Stimulated activated CD4-positive, alpha-beta T cell treated with anti-CD3 and anti-CD28 coated beads, Interleukin-15, amount 100 ng/mL, for 1 hour (primary cell): ENCODE measurements at places on chromosomes 5 and 9.

- no peak for DNase-seq
Measured at GRCh38 chr5:96043446-96043845, 81.8 kb upstream of the ELL2 start.

- no peak for DNase-seq
Measured at GRCh38 chr5:112862085-112862484, 998 bp downstream of the SRP19 start.

GRCh38 chr5:18999478-18999877 lies 988.5 kb downstream of the CDH18 start:
- DNase-seq, result no peak

- no peak for DNase-seq
Measured at GRCh38 chr5:142506046-142506445, 179.8 kb downstream of the FGF1 start.

- DNase-seq, result no peak
Measured at GRCh38 chr5:136427426-136427825, 62.1 kb upstream of the TRPC7 start.

GRCh38 chr5:74394528-74394915 lies 246.0 kb downstream of the ENC1 start:
- DNase-seq, result no peak

DNA sequence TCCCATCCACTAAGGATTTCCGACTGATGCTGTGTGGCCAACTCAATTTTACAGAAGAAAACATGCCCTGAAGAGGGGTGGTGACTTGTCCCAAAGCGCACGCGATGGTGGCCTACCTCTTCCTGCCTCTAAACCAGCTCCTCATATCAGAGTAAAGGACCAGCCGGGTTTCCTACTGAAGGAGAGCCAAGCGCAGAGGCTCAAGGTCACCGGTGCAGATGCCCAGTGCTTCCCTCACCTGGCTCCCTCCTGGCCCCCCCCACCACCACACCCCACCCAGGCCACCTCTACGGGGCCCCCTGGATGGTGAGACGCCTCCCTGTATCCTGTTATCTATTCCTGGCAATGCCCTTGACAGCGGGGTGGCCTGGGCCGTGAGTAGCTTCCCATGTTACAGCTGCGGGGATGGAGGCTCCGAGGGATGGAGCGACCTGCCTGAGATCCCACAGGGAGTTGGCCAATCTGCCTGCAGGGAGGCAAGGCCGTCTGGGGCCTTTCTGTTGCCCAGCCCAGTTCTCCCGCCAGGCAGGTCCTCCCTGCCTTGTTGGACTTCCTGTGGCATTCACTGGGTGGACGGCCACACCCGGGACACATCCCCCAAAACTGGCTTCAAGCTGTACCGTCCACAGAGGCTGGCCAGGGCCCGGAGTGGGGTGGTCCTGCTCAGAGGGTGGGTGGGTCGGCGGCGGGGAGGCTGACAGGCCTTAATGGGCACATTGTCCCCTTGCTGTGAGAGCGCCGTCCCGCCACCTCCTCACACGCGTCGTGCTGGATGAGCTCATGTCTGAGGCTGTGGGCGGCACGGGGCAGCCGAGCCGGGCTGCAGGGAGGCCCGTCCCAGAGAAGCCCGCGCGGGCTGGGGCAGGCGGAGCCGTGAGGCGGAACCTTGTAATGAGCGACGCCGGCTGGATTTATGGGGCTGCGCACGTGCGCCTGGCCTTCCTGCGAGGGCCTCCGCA lies 72.5 kb downstream of the MACROH2A1 start:
- DNase-seq, result no peak

- no peak for DNase-seq
Measured at GRCh38 chr5:133918316-133918715, 50.1 kb downstream of the C5orf15 start.

- DNase-seq, result no peak
Measured at GRCh38 chr5:51131266-51131665, 252.0 kb upstream of the ISL1 start.

- no peak for DNase-seq
Measured at GRCh38 chr5:170232786-170233185, at the start of gene C5orf58. Gene C5orf58 (plus strand): TSS chr5:170232985. CDS start chr5:170234977, 1,992 bp downstream.

DNA sequence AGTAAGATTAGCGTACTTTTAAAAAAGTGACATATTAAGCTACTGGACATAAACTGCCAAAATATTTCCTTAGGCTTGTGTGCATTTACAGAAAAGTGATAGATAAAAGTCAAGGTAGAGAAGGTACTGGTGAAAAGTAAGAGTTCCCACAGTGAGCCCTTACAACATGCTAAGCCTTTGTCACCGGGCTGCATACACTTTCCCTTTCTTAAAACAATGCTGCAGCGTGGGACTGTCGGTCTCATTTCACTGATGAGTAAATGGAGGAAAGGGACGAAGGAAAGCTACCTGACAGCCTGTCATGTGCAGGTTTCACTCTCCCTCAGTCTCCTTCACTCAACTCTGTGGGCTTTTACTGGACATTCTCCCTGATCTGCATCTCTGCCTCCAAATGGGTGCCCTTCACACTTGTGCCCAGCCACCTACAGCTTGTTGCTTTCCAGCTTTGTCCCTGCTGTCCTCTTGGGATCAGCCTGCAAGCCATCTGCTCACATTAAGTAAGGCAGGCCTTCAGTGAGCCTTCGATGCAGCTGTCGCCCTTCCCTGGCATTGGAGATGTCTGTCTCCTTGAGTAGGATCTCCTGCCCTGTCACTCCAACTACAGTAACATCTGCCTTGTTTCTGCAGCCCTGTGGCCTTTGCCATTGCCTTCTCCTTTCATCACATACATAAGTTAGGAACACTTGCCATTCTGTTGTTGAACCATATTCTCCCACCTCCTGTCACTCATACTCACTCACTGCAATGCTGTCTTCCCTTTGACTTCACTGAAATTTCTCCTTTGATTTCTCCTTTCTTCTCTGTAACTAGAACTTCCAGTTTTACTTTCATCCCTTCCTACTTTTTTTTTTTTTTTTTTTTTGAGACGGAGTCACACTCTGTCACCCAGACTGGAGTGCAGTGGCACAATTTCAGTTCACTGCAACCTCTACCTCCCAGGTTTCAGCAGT lies 9.3 kb upstream of the ROPN1L start:
- no peak for DNase-seq

DNA sequence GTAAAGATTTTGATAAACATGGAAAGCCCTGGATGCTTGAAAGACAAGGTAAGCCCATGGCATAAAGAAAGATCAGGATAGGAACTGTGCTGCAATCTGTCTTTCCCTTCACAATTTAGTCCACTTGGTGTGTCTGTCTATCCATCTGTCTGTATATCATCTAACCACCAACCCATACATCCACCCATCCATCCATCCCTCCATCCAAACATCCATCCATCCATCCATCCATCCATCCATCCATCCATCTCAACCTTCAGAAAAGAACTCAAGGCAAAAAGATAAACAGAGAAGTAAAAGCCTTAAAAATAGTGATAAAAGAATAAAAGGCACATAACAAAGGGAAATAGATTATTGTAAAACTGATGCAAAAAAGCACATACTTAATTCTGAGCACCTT lies 15.1 kb upstream of the TRIO start:
- no peak for DNase-seq

DNA sequence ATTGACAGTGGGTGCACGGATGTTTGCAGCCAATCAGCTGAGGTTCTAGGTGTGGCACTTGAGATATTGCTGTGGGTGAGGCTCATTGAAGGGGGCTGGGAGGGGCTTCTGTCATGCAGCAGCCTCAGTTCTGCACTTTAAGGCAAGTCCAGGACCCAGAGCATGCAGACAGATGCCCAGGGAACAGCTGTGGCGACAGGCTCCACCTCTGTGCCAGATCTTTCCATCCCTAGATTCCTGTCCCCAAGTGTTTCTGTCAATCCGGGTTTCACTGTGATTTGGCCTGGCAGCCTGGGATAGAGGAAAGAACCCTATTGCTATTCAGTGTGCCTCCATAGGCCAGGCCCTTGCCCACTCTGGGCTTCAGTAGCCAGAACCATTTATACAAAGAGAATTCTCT lies 20.8 kb upstream of the CERCAM start:
- no peak for DNase-seq

DNA sequence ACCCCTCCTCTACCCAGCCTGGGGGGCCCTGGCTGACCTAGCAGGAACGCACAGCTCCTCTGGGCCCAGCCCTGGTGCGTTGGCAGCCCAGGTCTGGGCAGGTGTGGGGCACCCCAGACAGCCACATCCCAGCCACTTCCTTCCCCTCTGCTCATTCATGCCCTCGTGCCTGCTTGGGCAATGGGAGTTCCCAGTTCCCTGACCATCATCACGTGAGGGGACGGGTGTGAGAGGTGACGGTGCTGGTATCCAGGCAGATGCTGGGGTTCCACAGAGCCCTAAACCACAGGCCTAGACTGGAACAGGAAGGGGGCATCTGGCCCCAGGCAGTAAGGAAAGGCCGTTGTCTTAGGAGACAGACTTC lies 8.4 kb downstream of the RALGDS start:
- DNase-seq, result no peak

DNA sequence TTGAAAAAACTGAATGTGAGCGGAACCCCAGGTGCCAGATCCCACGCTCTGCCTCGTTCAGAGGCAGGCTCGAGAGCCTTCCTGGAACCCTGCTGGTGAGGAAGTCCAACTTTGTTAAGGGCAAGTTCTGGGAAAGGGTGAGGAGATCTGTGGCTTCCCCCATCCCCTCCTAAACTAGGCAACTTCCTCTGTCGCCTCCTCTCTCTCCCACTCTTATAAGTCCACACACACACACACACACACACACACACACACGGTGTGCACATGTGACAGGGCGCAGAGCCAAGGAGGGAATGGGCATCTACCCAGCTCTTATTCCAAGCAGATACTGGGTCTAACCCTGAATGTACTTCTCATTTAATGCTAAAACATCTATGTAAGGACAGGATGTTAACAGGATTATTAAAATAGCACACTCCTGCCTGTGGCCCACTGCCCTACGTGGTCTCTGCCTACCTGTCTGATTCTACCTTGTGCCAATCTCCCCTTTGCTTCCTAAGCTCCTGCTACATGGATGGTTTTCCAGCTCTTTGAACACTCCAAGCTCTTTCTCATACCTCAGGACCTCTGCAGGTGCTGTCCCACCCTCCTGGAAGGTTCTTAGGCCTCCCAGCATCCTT lies 72.4 kb upstream of the FBXW11 start:
- DNase-seq, result no peak

DNA sequence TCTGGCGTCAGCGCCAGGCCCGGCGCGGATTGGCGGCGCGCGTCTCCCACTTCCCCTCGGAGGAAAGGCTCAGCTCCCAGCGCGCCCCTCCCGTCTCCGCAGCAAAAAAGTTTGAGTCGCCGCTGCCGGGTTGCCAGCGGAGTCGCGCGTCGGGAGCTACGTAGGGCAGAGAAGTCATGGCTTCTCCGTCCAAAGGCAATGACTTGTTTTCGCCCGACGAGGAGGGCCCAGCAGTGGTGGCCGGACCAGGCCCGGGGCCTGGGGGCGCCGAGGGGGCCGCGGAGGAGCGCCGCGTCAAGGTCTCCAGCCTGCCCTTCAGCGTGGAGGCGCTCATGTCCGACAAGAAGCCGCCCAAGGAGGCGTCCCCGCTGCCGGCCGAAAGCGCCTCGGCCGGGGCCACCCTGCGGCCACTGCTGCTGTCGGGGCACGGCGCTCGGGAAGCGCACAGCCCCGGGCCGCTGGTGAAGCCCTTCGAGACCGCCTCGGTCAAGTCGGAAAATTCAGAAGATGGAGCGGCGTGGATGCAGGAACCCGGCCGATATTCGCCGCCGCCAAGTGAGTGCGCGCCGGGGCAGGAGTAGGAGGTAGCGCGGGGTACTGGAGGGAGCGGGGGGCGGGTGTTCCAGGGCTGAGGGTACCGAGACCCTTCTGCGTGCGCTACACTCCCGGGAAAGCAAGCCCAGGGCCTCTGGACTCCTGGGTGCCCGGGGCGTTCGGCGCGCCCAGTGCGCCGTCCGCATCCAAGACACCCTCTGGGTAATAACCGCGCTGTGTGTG lies at the start of gene MSX2:
Gene MSX2 (plus strand): TSS at position 99 of the 777 bp plus-strand sequence. CDS start 78 bp downstream, at position 177.
- DNase-seq, result peak; percentile 3

DNA sequence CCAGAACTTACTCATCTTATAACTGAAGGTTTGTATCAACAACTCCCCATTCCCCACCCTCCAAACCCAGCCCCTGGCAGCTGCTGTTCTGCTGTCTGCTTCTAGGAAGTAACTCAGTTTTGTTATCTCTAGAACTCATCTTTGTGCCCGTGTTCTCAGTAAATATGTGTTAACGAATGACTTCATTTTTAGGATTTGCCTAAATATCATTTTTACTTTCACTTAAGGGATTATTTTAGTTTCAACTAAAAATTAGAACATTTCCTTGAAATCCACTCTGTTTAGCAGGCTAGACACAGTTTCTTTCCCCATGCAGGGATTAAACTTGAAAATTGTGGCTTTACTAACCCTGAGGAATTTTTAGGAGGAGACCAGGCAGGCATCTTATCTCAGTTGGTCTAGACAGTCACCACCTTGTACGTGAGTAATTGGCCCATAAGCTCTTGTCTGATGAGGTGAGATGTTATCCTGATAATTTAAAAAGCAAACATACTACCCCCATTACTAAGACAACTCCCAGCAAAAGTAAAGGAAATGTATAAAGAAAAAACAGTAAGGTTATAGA lies 68.2 kb upstream of the TNFAIP8 start:
- no peak for DNase-seq

DNA sequence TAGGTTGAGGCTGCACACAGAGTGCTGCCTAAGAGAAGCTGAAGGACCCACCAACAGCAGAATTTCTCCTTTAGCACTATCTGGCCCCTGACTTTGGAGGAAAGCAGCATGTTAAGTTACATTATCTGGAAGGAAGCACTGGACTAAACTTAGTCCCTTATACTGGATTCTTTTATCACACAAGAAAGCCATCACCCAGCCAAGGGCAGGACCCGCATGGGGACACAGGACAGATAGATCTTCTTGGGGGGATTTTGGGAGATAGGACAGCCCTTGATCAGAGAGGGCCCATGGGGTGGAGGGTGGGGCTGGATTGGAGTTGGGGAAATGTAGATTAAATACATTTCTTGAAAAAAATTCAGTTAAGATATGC lies 14.4 kb downstream of the ANKRD33B start:
- no peak for DNase-seq

DNA sequence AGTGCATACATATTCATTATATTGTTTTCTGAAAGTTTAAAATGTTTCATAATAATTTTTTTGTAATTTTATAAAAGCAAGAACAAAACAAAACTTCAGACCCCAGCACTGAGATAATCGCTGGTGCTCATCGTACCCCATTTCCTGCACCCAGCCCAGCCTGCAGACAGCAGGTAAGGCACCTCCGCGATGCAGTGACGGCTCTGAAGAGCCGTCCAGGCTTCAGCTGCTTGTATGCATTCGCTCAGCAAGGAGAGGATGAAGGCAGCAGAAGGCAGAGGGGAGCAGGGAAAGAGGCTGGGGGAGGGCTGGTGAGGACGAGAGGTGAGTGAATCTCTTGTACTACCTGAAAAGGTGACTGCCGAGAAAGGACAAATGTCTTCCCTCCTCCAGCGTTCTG lies 153.5 kb downstream of the TTLL11 start:
- no peak for DNase-seq

GRCh38 chr5:115599502-115599901 lies 2.8 kb downstream of the TICAM2 start:
- no peak for DNase-seq

DNA sequence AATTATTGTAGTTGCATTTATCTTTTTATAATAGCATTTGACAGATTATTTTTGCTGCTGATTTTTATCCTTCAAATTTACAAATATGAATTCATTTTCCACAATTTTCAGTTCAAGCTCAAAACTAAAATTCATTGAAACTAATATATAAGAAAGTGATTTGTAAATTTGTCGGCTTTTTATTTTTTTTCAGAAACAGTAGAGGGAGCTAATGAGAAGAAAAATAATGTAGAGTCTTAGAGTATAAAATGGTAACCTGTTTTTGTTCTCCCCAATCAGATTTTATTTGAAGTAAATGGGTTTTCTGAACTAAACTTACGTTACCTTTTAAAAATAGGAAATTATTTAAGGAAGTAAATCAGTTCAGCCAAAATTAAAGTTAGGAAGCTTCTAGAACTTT lies 19.2 kb downstream of the PRRC1 start:
- DNase-seq, result no peak
